HCT116 (cell line): ENCODE measurements at places on chromosomes 7 and 10.

- DNase-seq, result no peak
Measured at GRCh38 chr7:102072636-102073209, 213.9 kb upstream of the SH2B2 start.

- no peak for DNase-seq
Measured at GRCh38 chr7:156753229-156753560, 112.6 kb downstream of the RNF32 start.

DNA sequence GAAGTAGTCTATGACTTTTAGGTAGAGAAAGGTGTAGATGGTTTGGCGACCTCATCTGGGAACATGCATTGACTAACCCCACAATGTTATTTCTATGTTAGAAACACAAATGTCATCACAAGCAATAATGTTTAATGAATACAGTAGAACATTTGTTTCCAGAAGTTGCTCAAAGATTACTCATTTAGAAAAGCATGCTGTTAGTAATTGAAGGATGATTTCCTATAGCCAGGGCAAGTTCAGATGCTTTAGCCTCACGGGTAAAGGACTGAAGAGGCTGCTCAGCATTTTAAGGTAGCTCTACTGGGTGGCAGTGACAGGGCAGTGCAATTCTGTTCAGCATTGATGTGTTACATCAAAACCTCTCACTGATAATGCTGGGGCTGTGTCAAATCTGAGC is 199.3 kb upstream of the FZD1 start:
- no peak for DNase-seq

GRCh38 chr10:71423901-71424300 is 27.2 kb downstream of the CDH23 start:
- DNase-seq, result no peak

GRCh38 chr10:95500649-95501048 is 60.5 kb downstream of the SORBS1 start:
- no peak for DNase-seq

GRCh38 chr10:68501691-68502090 is 25.6 kb downstream of the SLC25A16 start:
- DNase-seq, result no peak

GRCh38 chr7:151704960-151705635 is 171.8 kb downstream of the PRKAG2 start:
- DNase-seq, result no peak

- DNase-seq, result no peak
Measured at GRCh38 chr7:73555411-73555982, 2.0 kb downstream of the BCL7B start.
